ENCODE measurements at places on chromosomes 12 and 14.
A peak's percentile ranks its signal among the peaks of the same experiment; 100 is the strongest.

- peak; percentile 83 for DNase-seq
Observed at GRCh38 chr14:74302634-74303569, at the start of gene ABCD4. TSS of gene ABCD4 (minus strand) at chr14:74302934. CDS start at chr14:74302912, 22 bp downstream.

DNA sequence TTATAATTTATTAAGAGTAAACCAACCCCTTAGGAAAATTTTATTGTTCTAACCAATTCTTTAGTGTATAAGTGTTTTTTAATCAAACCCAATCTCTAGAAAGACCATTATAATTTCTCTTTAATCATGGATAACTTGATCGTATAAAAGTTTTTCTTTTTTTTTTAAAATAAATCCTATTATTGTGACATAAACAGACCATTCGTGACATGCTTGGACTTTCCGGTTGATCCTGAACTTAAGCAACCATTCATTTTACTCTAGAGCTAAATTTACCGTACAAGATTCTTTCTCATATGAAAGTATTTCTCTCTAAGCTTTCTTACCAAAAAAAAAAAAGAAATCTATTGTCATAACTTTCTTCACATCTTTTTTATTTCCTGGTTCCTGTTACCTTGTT is 32.6 kb upstream of the SLC38A4 start:
- no peak for DNase-seq

GRCh38 chr12:92036771-92037453 is 108.7 kb downstream of the BTG1 start:
- no peak for DNase-seq

DNA sequence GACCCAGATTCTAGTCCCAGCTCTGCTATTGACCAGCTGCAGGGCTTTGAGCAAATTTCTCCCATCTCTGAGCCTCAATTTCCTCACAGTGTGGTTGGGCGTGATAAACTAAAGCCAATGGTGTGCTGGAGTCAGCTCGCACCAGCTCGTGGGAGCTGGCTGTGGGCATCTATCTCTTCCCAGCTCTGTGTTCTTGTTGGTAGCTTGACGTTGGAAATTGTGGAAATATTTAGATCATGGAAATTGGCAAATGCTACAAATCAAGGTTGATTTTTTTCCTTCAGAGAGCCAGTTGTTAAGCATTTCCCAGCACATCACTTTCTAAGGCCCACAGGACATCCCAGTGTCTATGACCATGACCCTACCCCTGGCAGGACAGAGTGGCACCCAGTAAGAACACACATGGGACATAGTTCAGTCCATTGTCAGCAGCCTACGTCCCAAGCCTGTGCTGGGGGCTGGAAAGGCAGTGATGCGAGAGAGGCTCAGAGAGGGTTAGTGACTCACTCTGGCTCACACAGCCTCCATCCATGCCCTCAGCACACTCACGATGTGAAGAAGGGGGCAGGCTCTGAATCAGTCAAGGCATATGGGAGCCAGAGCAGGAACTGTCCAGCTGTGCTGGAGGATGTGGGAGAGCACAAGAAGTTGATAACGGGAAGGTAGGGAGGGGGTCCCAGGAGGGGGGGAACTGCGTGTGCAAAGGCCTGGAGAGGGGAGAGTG is 77.6 kb downstream of the LGMN start:
- DNase-seq = no peak

- DNase-seq = no peak
Observed at GRCh38 chr14:90511795-90512328, 115.0 kb downstream of the CALM1 start.

- DNase-seq = no peak
Observed at GRCh38 chr12:92297932-92298696, 152.5 kb upstream of the BTG1 start.

DNA sequence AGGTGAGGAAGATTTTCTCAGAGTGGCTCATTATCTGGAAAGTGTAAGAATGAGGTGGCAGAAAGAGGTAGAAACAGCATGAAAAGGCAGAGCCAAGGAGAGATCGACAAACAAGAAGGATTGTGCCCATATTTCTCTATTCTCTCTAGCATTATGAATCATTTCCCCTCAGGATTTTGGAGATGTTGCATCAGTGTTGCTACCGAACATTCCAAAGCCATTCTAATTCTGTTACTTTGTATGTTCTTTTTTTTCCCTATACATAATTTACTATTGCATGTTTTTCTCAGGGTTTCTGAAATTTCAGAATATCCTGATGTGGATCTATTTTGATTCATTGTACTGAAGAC is 61.4 kb downstream of the KICS2 start:
- no peak for DNase-seq

- no peak for DNase-seq
Observed at GRCh38 chr14:94368956-94369355, 19.4 kb downstream of the SERPINA1 start.

DNA sequence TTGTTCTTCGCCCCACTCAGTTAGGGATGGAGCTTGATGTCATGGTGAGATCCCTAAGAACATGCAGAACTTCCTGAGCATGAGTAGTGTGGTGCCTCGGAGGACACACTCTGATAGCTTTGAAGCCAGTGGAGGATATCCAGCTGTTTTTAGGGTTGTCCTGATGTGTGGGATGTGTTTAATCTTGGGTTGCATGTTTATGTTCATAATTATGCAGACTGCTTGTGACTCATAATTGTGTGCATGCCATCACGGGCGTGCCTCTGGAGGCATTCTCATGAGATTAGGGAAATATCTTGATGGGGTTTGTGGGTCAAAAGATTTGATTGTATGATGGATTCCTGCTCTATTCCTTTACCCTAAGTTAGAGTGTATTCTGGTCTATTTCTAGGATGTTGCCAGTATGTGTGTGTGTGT is 267.4 kb upstream of the PELI2 start:
- no peak for DNase-seq

DNA sequence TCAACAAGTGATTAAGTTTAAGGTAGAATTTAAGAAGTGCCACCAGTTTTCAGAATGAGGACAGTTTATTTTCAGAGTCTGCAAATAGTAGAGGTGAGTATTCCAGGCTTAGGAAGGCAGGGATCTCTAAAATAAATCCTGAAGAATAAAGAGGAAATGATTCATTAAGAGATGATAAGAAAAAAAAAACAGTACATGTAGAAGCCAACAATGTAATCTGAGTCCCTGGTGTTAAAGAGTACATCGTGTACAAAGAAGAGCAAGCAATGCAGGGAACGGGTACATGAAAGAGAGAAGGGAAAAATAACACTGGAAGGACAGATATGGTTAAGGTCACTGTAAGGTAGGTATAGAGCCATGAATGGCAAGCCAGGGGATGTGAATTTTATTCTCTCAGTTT is 95.2 kb upstream of the FOXG1 start:
- no peak for DNase-seq

DNA sequence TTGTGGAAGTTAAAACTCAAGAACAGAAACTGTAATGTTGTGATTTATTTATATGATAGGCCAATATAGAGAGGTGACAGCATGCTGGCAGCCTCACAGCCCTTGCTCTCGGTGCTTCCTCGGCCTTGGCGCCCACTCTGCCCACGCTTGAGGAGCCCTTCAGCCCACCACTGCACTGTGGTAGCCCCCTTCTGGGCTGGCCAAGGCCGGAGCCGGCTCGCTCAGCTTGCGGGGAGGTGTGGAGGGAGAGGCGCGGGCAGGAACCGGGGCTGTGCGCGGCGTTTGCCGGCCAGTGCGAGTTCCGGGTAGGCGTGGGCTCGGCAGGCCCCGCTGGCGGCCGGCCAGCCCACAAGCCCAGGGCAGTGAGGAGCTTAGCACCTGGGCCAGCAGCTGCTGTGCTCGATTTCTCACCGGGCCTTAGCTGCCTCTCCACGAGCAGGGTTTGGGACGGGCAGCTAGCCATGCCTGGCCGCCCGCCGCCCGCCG is 65.8 kb upstream of the SLC8A3 start:
- peak; percentile 58 for DNase-seq

GRCh38 chr14:55160989-55161388 is 30.4 kb downstream of the DLGAP5 start:
- no peak for DNase-seq

- no peak for DNase-seq
Observed at GRCh38 chr12:32560520-32560919, 118.6 kb upstream of the DNM1L start.

DNA sequence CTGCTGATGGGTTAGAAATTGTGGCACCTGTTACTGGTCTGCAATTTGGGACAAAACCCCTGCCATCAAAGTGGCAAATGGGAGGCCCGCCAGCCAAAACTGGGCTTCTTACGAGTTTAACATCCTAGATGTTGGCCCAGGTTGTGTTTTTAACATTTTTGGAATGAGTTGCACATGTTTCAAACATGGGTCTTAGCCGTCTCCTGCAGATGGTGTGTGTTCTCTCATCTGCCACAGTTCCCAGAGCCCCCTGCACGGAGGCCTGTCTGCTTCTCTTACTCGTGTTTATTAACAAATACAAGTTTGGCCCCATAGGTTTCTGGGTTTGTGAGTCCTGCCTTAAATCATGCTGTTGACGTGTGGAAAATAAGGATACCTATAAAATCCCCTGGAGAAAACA is 46.5 kb downstream of the CACNA2D4 start:
- DNase-seq = no peak

- no peak for DNase-seq
Observed at GRCh38 chr12:42958291-42958674, 368.7 kb upstream of the PRICKLE1 start.

DNA sequence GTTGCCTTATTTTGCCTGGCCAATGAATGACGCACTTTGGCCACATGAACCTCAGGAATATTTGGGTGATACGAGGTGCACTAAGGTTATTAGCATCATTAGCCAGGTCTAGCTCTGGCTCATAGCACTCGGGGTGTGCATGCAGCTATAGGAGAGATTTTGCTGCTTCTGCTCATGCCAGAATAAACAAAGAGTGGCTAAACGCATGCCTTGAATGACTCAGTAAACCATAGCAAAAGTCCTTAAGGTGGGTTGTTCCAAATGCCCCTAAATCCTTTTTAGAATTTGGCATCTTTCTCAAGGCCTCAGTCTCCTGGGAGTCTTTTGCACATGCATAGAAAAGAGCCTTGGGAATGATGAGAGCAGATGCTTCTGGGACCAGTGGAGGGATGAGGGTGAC is 343.7 kb upstream of the FKBP4 start:
- DNase-seq = no peak

GRCh38 chr14:28406196-28406595 is 360.4 kb upstream of the FOXG1 start:
- no peak for DNase-seq

- no peak for DNase-seq
Observed at GRCh38 chr14:65206448-65207096, 104.3 kb upstream of the MAX start.

GRCh38 chr12:87866578-87867292 is 162.5 kb downstream of the C12orf50 start:
- no peak for DNase-seq
